ENCODE measurements at places on chromosomes 7 and 10.

GRCh38 chr7:27168265-27168947, 3.1 kb upstream of the HOXA9 start:
- DNase-seq = no peak

- DNase-seq = no peak
Measured at GRCh38 chr10:7560519-7560918, 106.2 kb downstream of the ITIH5 start.

DNA sequence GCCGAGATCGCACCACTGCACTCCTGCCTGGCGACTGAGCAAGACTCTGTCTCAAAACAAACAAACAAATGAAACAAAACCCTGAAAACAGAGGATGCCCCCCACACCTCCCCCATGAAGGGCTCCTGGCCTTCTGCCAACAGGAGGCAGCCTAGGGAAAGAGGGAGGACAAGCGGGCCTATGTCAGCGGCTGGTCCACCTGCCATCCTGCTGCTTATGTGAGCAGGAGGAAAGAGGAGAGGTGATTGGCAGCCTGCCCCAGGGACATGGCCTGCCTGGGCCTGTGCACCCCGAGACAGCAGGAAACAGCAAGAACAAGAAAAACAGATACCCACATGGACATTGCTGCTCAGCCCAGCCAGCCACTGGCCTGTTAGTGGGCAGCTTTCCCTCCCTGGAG, 9.1 kb upstream of the ZNF316 start:
- no peak for DNase-seq

DNA sequence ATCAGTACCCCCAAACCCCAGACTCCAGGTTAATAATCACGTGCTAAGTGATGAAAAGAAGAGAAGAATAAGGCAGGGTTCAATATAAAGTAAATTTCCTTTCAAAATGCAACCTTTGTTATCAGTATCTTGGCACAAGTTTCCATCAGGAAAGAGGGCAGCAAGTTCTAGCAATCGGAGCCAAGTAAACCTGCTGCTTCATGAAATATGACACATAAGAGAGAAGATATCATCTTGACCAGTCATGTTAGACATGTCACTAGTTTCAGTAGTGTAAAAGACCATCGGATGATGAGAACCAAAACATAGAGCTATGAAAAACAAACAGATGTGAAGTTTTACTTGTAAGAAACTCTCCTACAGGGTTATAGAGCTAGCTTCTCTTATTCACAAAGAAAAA, 44.0 kb downstream of the AASS start:
- DNase-seq = no peak
